ENCODE measurements at places on chromosomes 6 and 20.

- no peak for DNase-seq
These were observed 70.9 kb upstream of the HLA-E start for GRCh38 chr6:30418448-30418847.

DNA sequence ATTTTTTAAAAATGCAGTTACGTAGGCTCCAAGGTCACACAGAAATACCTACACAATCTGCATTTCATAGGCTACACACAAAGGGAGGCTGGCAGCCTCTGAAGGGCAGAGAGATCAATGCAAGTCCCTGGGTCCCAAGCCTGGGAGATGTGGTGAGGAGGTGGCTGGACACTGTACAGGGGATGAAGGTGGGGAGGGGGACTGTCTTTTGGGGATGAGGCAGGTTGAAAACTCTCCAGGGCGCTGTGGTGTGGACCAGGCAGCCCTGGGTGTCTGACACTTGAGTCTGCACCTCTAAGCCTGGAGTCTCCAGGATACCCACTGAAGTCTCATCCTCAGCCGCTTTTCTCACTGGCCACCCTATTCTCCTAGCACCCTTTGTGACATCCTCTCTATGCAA, 24.5 kb downstream of the TXNDC5 start:
- DNase-seq: no peak

DNA sequence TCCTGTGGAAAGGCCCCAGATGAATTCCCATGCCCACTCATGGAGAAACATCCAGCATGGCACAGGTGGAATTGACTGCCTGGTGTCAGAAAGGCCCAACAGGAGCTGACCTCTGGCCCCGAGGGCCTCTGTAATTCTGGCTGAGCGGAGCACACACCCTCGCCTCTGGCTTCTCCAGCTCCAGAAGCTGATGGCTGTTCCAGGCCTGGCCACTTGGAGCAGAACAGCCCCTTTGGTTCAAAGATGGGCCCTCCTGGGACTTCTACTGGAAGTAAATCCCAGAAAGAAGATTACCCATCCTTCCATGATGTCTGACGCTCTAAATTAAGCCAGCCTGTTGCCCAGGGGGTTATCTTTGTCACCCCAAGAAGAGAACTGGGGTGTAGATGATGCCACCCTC, 275.1 kb upstream of the CDH4 start:
- no peak for DNase-seq

- no peak for DNase-seq
These were observed 202.9 kb downstream of the SYNDIG1 start for GRCh38 chr20:24672181-24672880.

- DNase-seq: no peak
These were observed 143.7 kb downstream of the MOXD1 start for GRCh38 chr6:132257561-132257960.

DNA sequence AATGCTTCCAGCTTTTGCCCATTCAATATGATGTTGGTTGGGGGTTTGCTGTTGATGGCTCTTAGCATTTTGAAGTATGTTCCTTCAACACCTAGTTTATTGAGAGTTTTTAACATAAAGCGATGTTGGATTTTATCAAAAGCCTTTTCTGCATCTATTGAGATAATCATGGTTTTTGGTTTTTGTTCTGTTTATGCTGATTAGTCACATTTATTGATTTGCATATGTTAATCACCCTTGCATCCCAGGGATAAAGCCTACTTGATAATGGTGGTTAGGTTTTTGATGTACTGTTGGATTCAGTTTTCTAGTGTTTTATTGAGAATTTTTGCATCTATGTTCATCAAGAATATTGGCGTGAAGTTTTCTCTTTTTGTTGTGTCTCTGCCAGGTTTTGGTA, 40.4 kb upstream of the COL9A1 start:
- no peak for DNase-seq

GRCh38 chr6:11212664-11213063, 19.8 kb downstream of the NEDD9 start:
- DNase-seq: peak; percentile 55

GRCh38 chr20:63829945-63830835, 874 bp downstream of the ZBTB46 start:
- no peak for DNase-seq

GRCh38 chr6:75347898-75348610, 63.5 kb upstream of the TMEM30A start:
- DNase-seq: no peak

DNA sequence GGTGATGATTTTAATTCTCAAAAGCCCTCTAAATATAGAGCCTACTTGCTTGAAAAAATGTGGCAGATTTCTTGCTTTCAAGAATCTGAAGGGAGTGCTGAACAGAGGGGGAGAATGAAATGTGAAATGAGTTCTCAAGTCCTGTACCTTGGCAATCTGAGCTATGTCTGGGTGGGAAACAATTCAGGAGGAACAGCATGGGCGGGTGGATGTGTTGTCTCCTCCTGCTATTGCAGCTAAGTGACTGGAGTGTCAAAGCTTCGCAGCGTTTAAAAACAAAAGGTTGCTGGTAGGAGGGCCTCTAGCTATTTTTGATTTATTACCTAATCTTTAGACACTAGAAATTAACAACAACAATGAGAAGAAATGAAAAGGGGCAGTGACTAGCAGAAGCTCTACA, 102.5 kb upstream of the ARG1 start:
- DNase-seq: no peak

GRCh38 chr20:18533491-18533890, 25.8 kb downstream of the SEC23B start:
- no peak for DNase-seq

GRCh38 chr6:121771937-121772720, 336.7 kb downstream of the GJA1 start:
- DNase-seq: no peak

- no peak for DNase-seq
These were observed 40.3 kb downstream of the UQCC2 start for GRCh38 chr6:33670971-33671743.

DNA sequence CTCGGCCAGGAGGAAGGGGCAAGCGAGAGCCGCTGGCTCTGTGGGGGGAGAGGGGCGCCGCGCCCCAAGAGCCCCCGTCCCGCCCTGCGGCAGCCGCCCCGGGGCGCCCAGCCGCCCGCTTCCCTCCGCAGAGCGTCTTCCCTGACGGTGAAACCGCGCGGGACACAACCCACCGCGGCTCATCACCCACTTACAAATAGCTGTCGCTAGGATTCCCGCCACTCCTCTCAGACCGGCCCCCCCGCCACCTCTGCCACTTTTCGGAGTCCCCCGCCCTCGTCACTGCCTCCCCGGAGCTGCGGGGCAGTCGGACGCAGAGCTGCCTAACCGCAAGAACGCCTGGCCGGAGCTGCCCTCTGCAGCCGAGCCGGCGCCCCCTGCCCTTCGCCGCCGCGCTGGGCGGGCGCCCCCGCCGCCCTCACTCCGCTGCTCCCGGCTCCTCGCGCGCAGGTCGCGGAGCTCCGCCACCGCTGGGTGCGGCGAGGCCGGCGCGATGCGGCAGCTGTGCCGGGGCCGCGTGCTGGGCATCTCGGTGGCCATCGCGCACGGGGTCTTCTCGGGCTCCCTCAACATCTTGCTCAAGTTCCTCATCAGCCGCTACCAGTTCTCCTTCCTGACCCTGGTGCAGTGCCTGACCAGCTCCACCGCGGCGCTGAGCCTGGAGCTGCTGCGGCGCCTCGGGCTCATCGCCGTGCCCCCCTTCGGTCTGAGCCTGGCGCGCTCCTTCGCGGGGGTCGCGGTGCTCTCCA, at the start of gene SLC35D3:
Gene SLC35D3 (plus strand): TSS at position 366 of the 749 bp plus-strand sequence. CDS start 128 bp downstream, at position 494.
- no peak for DNase-seq

DNA sequence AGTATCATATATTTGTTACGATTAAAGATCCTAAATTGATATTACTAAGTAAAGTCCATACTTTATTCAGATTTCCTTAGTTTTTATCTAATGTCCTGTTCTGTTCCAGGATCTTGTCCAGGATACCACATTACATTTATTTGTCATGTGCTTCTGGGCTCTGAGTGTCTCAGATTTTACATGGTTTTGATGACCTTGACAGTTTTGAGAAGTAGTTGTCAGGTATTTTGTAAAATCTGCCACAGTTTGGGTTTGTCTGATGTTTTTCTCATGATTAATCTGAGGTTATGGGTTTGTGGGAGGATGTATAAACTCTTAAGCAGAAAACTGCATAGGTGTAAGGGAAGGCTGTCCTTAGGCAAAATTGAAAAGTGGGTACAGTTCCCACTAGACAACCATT, 109.9 kb upstream of the BMP5 start:
- no peak for DNase-seq

DNA sequence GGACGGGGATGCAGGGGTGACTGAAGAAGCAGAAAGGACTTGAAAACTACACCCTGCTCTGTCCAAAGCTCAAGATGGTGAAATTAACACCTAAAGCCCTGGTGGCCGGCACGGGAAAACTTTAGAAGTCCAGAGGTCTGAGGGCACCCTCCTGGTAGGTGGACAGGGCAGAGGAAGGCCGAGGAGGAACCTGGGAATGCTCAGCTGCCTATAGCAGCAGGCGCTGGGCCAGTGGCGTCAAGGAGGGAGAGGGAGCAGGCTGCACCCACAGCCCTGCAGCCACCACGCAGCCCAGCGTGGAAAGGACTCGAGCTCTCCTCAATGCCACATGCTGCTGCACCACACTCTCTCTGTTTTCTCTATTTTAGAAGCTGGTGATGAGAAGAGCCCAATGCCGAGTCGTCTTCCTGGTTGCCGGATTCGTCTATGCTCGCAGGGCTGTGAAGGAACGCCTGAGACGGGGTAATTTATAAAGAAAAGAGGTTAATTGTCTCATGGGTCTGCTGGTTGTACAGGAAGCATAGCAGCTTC, 248.3 kb upstream of the AFDN start:
- no peak for DNase-seq

- no peak for DNase-seq
These were observed 109.1 kb downstream of the UTRN start for GRCh38 chr6:144394210-144394609.

- DNase-seq: no peak
These were observed 111.0 kb downstream of the TBXT start for GRCh38 chr6:166056637-166057036.

DNA sequence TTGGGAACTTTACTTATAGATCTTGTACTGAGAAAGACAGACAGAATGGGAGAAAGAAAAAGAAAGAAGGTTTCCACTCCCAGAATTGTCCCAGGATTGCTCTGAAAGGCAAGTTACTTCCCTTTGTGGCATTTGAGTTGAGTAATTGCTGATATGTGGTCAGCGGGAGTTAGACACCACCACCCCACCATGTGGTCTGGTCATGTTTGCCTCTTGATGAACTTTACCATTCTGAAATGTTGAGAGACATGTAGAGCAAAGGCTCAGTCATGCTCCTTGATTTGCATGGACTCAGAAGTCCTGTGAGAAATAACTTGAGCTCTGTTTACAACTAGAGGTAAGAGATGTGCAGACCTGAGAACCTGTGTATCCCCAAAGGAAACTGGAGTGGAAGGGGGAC, 17.1 kb downstream of the TCF21 start:
- DNase-seq: no peak

Data from gastrocnemius medialis (tissue), 4 donors.